Osteoblast (primary cell): ENCODE measurements at places on chromosomes 7 and 10. TPM values are rescaled to one million over a fixed set of nuclear protein-coding genes. Genes with fewer than 3 reads are reported as not detected.

The CYP3A7 gene
- total RNA-seq, result not detected in 2 replicates

The CC2D2B gene
- total RNA-seq, result 0.36 and 0.88 TPM in 2 replicates

The ZNF33A gene
- 26.1 and 29.5 TPM in 2 replicates for total RNA-seq

The ADAM8 gene
- 1.2 and 2.2 TPM in 2 replicates for total RNA-seq

The C10orf67 gene
- not detected in 2 replicates for total RNA-seq

The ITIH2 gene
- not detected in 2 replicates for total RNA-seq

The MYO3A gene
- total RNA-seq, result not detected in 2 replicates

The EIF5AL1 gene
- total RNA-seq, result 0.72 and 0.88 TPM in 2 replicates

The ABCB1 gene
- total RNA-seq, result not detected in 2 replicates

The CDHR3 gene
- total RNA-seq, result 6.5 and 8.3 TPM in 2 replicates

The GGCT gene
- 24.2 and 26.8 TPM in 2 replicates for total RNA-seq
